ENCODE measurements at places on chromosomes 4 and X.

DNA sequence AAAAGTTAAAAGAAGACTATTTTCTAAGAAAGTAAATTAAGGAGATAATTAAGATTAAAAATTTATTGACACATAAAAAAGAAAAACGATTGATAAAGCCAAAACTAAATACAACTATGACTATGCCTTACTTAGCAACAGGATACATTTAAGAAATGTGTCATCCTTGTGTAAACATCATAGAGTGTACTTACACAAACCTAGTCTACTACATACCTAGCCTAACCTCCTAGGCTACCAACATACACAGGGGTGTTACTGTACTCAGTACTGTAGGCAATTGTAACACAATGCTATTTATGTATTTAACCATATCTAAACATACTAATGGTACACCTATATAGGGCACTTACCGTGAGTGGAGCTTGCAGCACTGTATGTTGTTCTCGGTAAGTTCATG, 108.3 kb downstream of the ANXA10 start:
- DNase-seq: no peak

GRCh38 chr4:102663073-102663472, 97.7 kb downstream of the MANBA start:
- no peak for DNase-seq

DNA sequence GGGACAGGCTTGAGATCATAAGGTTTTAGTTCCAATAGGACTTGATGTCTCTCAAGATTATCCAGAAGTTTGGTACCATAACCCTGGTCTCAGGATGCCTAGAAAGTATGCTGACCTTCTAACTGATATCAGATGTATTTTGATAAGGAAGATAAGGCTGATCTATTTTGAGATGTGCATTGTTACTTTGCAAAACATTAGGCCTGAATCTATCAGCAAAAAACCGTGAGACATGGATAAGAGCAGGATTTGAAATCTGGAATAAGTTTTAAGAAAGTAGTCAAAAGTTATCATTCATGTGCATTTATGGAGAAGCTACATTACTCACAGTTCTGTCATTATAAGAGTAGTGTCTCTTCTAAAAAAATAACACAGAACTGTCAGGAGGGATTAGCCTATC, 467.1 kb upstream of the HS3ST1 start:
- no peak for DNase-seq

DNA sequence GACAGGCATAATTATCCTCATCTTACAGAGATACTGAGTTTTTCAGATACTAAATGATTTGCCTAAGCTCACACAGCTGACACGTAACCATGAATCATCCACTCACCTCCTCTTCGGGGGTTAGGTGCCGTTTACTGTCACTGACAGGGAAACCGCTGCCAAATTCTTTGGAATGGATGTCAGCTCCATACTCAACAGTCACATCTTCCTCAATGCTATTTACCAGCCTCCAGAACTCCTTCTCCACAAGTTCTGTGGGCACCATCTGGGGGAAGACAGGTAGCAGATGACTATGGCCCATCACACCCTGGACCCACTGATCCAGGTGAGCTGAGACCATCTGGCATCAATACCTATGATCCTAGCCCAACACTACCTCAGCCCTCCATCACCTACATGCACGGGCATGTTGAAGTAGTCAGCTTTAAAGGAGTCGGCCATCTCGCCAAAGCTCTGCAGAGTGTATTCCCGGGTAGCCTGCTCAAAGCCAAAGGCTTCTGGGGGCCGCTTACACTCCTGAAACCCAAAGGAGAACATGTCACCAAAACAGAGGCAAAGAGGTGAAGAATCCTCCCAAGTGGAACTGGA, 13.5 kb downstream of the KDM5C start:
- no peak for DNase-seq
